ENCODE measurements at places on chromosomes 4 and X.
A peak's percentile ranks its signal among the peaks of the same experiment; 100 is the strongest.

DNA sequence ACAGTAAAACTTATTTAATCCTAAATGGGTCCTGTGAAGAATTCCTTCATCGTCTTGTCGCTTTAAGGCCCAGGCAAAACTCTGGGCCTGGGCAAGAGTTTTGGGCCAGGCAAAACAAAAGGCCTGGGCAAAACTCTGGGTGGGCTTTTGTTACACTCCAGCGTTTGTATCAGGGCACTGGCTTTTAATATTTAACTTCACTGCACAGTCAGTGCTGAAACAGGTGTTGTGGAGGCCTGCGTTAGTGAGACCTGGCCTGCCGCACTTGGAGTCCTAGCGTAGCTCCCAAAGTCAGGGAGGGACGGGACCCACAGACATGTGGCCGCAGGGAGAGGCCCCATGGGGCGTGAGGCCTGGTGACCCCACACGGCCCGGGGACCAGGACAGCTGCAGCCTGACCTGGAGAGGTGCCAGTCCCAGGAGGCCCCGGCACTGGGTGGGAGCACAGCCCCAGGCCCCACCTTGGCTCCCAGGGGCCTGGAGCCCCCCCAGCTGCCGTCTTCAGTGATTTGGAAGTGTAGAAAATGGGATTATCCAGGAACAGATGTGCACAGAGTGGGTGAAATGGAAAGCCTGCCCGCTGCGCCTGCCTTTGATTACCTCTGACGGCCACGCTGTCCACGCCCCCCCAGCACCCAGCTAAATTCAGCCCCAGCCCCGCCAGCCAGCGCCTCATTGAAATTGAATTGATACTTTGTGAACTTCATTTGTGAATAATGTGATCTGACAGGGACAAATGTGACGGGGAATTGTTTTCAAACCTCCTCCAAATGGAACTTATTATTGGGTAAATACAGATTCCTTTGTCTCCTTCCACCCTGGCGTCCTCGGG lies 132.9 kb upstream of the NKX1-1 start:
- DNase-seq, result no peak

DNA sequence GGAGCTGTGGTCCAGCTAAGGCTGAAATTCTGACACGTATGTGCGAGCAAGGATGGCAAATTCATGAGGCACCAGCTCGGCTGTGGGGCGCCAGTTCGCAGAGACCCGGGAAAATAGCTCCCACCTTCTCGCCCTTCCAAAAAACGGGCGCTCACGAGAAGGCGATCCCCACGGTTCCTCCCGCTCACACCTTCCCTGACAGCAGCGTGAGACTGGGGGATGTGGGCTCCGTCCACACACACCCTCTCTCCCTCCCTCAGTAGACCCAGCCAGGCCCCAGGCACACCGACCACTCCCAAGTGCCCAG lies 584 bp downstream of the GPC3 start:
- no peak for DNase-seq

DNA sequence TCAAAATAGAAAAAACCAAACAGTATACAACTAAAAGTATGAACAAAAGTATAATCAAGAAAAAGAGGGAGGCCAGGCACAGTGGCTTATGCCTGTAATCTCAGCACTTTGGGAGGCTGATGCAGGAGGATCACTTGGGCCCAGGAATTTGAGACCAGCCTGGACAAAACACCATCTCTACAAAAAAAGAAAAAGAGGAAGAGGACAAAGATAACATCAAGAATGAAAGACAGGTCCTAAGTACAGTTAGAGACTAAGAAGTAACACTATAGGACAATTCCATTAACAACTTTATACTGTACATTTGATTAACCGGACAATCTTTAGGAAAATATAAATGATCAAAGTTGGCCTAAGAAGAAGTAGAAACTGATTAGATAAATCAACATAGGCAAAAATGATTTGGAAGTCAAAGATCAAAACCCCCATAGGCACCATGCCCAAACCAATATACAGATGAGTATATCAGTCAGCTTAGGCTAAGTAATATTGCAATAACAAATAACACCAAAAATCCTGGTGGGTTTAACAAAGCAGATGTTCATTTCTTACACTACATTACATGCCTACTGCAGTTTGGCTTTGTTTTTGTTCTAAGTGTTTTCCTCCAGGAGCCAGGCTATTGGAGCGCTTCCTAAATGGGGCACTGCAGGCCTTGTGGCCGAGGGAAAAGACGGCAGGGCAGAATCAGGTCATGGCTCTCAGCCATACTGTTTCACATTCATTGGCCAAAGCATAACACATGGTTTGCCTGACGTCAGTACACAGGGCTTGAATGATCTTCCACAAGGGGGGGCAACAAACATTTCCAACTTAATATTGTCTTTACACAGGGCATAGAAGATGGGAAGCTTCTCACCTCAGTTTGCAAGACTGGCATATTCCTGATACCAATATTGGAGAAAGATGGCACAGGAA lies 42.2 kb upstream of the HGFAC start:
- DNase-seq, result no peak

DNA sequence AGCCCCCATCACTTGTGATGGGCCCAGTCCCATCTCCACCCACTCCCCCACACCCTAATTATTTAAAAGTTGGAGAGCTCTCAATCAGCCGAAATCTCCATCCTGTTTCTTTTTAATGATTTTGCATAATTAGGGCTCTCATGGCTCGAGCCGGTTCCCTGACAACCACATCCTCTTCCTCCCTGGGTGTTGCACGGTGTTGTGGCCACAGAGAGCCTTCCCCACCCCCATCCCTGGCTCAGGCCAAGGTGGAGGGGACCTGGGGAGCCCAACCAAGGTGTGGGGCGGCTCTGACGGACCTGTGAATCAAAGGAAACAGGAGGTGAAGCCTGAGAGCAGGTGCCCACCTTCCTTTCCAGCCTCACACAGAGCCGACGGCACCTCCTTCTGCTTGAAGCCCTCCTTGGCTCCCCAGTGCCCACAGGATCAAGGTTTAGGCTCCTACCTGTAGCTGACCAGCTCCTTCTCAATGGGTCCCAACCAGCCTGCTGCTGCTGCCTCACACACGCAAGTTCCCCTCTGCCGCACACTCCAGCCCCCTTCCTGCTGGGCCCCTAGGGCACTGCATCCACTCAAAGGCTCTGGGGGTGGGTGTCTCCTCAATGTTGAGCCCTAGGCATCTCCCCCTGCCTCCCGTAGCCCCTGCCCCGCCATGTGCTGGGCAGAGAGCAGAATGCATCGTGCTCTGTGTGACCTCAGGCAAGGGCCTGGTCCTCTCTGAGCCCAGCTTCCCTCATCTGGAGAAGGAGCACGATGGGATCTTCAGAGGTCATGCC lies 68.7 kb downstream of the WFS1 start:
- DNase-seq, result no peak

GRCh38 chrX:110966839-110967238 lies 129.2 kb upstream of the PAK3 start:
- no peak for DNase-seq

DNA sequence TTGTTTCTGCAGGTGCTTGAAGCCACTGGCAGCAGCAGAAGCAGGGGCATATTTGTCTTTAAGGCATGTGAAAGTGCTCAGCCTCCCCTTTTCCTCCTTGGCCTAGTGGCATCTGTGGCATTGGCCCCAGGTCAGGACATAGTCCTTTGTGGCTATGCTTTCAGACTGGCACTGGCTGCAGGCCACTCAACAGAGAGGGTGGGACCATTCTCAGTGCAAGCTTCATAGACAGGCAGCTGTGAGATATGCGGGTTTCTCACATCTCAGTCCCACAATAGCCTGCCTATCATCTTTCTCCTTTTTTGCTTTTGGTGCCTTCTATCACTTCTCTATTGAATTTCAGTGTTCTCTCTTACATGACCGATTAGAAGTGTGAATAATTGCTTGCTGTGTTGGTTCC lies 104.8 kb downstream of the ACTRT1 start:
- DNase-seq, result no peak

DNA sequence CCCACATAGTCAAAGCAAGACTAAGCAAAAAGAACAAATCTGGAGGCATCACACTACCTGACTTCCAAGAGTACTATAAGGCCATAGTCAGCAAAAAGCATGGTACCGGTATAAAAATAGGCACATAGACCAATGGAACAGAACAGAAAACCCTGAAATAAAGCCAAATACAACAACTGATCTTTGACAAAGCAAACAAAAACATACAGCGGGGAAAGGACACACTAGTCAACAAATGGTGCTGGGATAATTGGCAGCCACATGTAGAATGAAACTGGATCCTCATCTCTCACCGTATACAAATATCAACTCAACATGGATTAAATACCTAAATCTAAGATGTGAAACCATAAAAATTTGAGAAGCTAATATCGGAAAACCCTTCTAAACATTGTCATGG lies 819.3 kb upstream of the FRG1 start:
- no peak for DNase-seq

DNA sequence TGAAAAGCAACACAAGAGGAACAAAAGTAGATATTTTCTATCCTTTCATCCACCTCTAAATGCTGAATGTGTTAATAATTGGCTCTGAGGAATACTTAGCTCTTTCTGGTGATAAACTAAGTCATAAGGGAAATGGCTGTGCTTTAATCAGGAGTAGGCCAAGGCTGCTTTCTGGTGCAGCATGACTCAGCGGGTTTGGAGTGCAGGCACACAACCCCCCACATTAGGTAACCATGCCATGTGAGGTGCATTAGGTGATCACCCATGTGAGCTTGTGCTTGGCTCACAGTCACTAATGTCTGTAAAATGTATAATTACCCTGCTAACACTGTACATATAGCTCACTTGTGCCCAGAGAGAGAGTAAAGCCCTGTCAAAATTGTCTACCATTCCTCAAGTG lies 57.2 kb downstream of the USP38 start:
- DNase-seq, result no peak

DNA sequence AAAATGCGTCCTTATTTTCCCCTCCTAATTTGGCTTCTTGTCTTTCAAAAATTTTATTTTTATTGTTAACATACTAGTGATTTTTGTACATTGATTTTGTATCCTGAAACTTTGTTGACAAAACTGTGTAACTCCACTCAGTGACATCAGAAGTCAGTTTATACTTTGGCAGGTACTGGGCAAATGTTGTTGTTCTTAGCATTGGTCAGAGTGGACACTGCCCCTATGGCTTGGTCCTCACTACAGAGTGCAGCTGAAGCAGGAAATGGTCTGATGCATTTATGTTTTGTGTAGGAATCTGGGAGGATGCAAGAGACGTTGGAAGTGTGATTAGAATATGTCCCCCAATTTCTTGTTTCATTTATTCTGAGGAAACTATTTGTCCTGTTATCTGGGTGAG lies 205.5 kb upstream of the CENPE start:
- no peak for DNase-seq

DNA sequence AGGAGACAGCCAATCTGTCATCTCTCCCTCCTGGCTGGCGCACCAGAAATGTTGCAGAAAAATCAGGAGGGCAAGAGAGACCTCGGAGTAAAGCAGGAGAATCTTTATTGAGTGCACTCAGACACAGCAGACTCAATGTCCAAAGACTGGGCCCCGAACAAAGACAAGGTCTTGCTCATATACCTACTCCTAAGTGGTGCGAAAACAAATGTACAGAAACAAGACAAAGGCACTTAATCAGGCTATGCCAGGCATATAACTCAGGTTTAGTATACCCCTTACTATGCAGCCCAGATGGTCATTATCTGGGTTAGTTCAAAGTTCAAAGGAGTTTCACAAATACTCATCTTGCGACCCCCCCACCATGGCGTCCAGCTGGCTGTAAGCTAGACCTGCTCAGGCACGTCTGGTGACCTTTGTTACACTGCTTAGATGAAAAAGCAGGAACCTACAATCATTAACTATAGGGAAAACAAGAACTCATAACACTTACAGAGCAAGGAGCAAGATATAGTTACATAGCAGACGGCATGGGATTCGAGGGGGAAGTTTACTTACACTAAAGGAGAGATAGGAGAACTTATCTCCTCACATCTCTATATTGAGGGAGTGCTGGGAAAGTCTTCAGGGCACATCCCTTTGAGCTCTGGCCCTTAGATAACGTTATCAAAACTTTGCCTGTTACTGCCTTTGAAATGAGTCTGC lies 27.5 kb downstream of the SULT1E1 start:
- DNase-seq, result no peak

DNA sequence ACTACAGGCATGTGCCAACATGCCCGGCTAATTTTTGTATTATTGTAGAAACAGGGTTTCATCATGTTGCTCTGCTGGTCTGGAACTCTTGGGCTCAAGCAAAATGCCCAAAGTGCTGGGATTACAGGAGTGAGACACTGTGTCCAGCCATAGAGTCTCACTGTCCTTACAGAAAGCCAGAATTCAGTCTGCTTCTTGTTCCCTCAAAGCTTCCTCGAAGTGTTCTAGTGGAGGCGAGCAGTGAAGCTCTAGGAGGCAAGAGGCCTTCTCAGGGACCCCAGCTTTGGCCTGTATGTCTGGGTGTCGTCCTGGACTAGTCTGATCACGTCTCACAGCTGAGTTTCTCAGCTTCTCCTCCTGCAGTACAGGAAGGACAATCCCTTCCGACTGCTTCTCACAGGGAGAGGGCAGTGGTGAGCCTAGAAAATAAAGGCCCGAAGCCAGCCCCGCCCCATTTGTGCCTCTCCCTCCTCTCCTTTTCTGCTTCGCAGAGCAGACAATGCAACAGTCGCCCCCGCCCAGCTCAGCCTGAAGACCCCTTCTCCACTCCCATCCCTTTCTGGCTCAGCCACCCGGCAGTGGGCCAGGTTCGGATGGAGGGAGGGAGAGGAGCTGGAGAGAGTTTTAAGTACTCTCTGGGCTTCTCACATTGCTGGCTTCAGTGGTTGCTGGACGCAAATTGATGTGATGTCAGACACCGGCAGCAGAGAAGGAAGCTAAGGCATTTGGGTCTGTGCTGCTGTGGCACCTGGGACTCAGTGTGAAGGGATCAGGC lies 11.1 kb upstream of the FAM3A start:
- peak; percentile 61 for DNase-seq

GRCh38 chrX:153966841-153967535 lies 4.6 kb downstream of the HCFC1 start:
- peak; percentile 33 for DNase-seq

- no peak for DNase-seq
Measured at GRCh38 chrX:27910412-27910811, 70.8 kb downstream of the DCAF8L1 start.

DNA sequence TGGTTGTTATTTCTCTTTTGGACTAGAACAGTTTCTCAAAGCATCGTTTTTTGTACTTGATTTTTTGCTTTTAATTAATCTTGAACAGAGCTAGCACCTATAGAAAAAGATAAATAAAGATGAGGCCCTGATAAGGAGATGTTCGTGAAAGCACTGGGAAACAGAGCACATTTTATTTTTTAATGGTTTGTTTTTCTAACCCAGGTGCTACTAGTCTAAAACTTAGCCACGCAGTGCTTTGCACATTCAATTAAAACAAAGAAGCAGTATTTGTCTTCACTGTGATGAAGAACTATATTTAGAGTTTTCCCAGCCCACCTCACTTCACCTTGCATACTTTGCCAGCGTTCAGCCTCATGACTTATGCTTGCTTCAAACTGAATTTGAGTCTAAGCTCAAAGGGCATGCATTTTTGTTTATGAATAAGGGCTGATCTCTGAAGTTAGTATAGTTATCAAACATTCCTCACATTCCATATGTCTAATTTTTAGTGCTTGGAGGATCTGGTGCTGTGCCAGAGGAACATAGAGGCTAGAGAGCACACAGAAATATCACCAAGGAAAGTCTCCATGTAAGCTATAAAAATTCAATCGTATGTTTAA lies 76.7 kb downstream of the WWC2 start:
- no peak for DNase-seq

Measured in CD4-positive, alpha-beta T cell treated with Interferon gamma for 1 hour (primary cell).